ENCODE measurements at places on chromosomes 1 and 21.

GRCh38 chr1:68959461-68960030 lies 462.7 kb upstream of the DEPDC1 start:
- DNase-seq, result no peak

DNA sequence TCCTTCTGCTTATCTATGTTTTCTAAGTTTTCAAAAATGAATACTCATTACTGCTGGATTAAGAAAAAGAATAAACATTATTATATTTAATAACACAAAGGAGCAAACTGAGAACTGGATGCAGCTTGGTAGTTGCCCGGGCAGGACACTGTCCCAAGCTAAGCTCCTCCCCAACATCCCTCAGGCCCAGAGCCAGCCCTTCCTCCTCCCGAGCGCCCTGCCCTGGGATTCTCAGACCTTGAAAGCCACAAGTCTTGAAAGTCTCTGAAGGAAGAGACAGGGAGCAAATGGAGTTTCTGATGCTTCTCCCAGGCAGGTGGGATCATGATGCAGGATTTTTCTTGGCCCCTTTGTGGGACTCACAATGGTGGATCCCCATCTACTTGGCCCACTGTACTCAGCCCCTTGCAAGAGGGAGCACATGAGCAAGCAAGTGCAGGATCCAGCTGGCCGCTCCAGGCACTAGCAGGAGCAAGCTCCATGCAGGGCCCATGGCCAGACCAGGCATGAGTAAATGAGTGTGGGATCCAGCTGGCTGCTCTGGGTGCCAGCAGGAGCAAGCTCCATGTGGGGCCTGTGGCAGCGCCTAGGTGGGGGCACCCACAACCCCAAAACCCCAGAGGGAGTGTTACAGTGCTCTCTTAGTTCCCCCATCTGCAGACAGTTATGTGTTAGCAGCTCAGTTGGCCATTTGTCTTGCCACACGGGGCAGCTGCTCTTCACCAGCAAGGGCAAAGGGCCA lies 32.1 kb upstream of the RAB4A start:
- DNase-seq, result no peak

DNA sequence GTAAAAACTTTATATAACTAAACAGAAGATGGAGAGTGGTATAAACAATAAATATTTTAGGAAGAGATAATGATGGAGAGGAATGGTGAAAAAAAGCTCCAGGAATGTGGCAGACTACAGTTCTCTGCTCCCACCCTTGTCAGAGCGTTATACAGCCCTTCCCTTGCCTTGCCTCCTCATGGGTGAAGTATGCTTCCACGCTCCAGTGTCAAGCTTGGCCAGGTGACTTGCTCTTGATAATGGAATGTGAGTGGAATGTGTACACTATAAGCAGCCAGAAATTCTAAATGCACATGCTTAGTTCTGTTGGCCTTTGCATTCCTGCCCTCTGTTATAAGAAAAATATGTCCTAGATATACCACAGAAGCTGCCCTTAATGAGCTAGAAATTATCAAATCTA lies 24.7 kb upstream of the POGK start:
- DNase-seq, result no peak

- no peak for DNase-seq
These were observed 16.0 kb upstream of the CHAF1B start for GRCh38 chr21:36369064-36369685.

GRCh38 chr1:98086796-98087441 lies 166.1 kb upstream of the DPYD start:
- no peak for DNase-seq

DNA sequence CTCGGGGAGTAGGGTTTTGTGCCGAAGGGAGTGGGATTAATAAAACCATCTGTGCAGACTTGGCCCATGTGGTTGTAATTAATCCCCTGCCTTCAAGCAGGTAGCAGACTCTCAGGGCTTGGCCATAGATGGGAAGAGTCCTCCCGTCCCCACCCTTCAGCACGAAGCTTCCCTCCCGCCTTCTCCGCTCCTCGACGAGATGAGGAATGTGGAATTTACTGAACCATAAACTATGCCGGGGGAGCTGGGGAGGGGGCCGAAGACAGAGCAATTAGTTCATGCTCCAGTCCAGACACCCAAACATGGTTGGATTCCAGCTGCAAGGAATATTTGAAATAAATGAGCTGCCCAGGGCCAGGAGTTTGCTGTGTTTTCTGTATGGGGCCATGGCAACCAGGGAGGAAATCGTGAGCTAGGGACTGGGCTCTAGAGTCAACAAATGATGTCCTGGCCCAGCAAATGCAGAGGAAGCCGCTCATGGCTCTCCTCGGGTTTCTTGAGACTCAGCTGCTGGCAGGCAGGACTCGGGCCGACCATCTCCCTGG lies 78.8 kb downstream of the SPSB1 start:
- no peak for DNase-seq

All from stimulated activated CD4-positive, alpha-beta T cell treated with anti-CD3 and anti-CD28 coated beads, TNF-alpha, amount 100 ng/mL, for 1 hour (primary cell).